T47D (cell line): ENCODE measurements at places on chromosomes 16 and 17.

DNA sequence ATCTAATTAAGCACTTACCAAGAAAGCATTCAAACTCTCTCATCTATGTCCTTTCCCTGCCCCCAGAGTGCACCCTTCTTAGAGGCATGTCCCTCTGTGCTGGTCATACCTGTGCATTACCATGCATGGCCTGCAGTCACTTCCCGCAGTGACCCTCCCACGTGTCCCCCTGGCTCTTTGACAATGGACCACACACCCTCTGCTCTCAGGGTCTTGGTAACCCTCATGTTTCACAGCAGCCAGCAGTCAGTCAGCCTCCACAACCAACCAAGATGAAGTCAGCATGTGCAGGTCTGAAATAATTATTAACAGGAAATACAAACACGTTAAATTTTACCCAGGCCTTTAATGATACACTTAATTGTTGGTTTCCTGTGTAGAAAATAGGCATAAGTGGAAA lies 10.1 kb downstream of the KRT33A start:
- DNase-seq: peak; percentile 36

DNA sequence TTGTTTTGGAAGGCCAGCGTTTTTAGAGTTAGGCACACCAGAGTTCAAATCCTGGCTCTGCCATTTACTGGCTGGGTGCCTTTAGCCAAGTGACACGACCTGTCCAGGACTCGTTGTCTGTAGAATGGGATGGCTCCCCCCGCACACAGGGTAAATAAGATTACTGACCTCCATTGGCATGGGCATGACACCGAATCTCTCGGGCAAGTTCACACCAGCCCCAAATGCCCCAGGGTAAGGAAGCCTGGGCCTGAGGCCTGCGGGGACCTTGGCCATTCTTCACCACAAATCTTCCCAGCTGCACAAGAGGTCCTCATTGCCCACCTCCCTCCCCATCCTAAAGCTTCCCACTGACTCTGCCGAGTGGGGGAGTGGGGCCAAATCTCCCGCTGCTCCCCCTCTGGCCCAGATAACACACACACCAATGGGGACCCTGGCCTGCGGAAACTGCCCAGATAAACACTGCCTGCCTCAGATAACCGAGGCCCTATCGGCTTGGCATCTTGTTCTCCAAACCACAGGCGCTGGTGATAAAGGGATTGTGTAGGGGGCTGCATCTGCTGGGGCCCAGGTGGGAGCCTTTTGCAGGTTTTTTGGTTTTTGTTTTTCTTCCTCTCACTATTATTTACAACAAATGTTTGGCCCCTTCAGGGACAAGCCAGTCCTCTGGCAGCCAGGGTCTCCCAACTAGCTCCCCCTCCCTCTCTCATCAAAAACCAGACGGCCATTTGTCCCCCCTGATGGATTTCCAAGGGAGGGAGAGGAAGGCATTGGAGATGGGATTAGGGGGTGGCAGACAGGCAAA lies 75.0 kb upstream of the LHX1 start:
- DNase-seq: no peak

DNA sequence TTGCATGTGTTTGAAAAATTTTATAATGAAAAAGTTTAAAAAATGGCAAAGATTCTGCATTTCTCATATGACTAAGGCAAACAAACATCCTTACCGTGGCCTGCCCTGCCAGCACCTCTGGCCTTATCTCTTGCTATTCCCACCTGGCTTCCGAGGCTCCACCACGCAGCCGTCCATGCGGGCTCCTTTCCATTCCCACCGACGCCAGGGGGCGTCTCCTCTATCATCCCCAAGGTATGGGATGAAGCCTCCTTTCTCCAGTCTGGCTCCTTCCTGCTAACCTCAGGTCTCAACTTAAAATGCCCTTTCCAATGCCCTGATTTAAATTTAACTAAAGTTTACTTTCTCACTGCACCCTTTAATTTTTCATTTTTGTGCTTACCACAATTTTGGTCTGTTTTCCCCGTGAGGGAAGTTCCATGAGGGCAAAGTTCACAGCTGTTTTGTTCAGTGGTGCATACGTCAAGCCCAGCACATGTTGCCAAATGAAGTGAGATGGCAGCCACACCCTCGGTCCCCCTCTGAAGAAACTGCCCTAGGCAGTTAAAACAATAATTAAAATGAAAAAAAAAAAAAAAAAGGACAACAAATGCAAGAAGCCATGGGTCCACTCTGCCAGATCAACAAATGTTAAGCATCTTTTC lies 13.3 kb upstream of the SDK2 start:
- peak; percentile 72 for DNase-seq

DNA sequence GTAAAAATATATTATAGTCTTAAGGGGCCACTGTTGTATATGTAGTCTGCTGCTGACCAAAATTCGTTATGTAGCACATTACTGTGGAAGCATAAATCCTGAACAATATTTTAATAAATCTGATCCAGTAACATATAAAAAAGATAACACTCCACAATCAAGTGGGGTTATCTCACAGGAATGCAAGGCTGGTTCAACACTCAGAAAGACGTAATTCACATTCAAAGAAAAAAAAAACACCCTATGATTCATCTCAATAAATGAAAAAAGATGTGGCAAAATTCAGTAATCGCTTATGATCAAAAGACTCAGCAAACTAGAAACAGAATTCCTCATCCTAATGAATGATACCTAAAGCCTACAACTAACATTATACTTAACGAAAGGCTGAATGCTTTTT lies 47.8 kb downstream of the CREBBP start:
- no peak for DNase-seq

- peak; percentile 35 for DNase-seq
Measured at GRCh38 chr16:46629331-46630219, 8.4 kb upstream of the SHCBP1 start.

- DNase-seq: no peak
Measured at GRCh38 chr16:19688396-19689024, 29.5 kb downstream of the KNOP1 start.

DNA sequence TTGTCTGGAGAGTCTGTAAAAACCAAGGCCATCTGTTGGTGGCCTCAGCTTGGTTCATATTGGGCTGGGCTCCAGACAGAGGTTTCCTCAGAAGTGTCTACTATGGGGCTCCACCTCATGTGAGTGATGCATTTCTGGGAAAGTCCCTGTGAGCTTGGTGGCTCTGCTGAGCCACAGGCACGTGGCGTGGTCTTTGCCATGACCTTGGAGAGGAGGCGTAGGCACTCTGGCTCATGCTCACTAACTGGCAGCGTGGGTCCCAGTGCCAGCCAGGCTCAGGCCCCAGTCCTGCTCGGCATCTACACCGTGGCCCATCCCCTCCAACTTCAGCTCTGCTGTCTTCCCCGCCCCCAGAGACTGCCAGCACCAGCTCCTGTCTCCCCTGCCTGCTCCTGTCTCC lies 10.7 kb upstream of the SMTNL2 start:
- DNase-seq: no peak

DNA sequence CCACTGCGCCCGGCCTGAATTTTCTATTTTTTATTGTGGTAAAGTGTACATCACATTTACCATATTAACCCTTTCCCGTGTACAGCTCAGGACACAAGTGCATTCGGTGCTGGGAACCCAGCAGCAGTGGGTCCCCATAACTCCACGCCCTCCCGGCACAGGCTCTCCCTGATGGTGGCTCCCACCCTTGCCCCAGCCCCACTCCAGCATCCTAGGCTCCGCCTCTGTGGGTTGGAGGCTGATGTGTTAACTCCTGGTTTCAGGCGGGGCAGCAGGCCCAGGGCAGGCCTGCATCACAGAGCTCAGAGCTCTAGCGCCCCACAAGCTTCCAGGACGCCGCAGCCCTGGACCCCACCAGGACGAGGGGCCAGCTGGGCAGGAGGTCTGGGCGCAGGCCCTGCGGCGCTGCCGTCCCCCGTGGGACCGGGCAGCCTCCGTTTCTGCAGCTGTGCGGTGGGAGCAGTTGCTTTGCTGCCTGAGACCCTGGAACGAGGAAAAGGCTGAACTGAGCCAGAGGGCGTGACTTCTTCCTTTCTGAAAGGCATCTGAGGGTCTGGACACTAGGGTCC lies 19.6 kb downstream of the ZFPM1 start:
- DNase-seq: no peak

DNA sequence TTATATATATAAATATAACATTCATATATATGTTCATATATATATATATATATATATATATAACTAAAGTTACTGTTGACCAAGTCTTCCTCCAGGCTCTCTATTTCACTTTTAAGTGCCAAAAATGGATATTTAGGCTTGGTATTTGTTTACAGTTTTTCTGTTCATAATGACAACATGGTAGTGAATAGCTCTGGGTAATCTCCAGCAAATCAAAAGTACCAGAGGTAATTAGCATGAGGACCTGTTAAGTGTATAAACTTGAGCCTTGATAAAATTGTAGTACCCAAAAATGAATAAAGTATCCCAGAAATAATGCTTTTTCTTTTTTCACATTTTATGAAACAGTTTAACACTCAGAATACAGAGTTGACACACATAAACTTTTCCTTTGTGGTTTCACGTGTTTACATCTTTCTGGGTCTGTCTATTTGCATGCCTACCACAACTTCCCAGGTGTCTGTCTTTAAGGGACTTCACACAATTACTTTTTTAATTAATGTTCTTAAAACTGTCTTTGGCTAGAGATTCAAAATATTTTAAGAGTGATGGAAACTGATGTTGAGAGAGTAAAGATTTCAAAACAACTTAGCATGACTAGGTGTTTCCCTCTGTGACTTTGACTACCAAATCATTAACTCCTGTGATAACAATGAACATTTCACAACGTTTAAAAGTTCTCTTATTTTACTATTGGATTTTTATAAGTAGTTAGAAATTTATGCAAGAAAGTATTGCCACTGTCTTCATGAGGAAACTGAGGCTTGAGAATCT lies 47.9 kb downstream of the RABEP1 start:
- no peak for DNase-seq

DNA sequence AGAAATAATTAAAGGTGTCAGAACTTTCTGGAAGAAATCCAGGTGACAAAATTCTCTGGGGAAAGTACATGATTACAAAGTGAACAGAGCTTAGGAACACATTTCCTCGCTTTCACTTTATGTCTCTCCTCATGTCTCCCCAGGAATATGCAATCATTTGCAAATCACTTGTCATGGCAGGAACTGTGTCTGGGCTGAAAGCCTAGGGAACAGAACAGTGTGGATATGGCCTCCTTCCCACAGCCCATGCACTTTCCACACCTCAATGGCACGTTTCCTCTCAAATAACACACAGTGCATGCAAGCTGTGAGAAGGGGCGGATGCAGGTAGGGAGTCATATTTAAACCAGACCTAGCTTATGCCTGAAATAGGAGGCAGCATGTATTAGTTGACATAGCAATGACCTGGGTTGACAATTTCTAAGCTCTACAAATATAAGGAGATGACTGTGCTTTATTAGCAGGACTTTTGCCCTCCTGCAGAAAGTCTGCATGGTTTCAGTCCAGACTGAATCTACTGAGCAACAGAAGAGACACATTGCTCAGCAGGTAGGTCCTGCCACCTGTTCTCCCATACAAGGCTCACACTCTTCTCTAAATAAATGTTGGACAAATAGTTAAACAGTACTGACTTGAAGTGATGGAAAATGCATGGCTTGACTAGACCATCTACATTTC lies 236.0 kb upstream of the ELAC2 start:
- no peak for DNase-seq

GRCh38 chr16:85990861-85991301 lies 91.9 kb downstream of the IRF8 start:
- no peak for DNase-seq

DNA sequence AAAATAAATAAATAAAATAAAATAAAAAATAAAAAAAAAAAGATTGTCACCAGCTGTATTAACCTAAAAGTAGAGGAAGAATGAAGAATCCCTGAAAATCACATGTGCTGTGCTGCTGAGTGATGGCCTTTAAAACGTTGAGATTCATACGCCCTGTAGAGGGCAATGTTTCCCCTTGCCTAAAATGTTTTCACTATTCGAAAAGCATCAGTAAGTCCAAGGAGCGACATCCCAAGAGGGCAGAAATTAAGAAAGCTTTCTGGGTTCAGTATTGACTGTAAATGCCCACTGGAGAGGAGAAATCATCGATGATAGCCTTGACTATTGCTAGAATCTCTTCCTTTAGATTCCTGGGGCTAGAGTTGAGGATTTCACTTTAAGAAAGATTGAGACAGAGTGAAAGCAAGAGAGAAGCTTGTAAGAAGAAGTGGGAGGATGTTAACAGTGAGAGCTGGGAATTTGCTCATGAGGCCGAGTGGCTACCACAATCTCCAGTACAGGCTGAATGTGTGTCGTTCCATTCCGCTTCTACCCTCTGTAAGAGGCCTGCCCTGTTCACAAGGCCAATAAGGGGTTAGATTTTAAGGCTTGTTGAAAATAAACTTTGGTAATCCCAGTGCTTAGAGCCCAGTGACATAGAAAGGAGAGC lies 170.8 kb upstream of the FAM20A start:
- peak; percentile 28 for DNase-seq

DNA sequence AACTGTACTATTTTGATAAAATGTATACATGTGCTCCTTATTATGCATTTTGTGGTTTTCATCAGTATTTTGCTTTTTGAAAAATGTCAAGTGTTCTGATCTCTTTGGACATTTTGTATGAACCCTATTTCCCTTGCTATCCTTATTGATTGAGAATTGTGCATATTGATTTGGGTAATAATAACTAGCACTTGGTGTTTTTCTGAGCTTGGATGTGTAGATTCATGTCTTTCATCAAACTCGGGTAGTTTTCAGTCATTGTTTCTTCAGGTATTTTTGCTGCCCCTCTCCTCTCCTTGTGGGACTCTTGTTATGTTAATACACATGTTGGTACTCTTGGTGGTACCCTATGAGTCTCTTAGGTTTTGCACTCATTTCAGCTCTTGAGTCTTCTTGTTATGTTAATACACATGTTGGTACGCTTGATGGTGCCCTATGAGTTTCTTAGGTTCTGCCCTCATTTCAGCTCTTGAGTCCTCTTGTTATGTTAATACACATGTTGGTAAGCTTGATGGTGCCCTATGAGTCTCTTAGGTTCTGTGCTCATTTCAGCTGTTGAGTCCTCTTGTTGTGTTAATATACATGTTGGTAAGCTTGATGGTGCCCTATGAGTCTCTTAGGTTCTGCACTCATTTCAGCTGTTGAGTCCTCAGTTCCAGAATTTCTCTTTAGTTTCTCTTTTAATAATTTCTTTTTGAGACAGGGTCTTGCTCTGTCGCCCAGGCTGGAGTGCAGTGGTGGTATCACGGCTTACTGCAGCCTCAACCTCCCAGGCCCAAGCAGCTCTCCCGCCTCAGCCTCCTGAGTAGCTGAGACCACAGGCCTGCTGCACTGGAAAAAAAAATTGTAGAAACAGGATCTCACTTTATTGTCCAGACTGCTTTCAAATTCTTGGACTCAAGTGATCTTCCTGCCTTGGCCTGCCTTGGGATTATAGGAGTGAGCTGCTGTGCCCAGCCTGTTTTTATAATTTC lies 19.3 kb downstream of the ZNF750 start:
- DNase-seq: no peak

- DNase-seq: no peak
Measured at GRCh38 chr17:50364715-50365114, 8.3 kb downstream of the MRPL27 start.

GRCh38 chr17:488993-489757 lies 136.6 kb upstream of the RPH3AL start:
- DNase-seq: no peak

DNA sequence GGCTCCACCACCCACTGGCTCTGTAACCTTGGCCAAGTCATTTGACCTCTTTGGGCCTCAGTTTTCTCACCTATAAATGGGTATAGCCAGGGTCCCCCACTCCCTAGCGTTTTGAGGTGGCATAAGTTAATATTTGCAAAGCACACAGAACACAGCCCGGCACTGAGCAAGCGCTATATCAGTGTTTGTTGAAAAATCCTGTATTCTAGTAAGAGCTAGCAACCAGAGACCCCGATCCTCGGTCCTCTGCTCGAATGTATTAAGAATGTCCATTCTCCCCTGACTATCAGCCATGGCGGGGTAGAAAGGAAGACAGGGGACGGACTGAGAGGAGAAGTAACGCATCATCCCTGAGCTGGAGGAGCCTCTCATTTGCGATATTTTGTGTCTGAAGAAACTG lies 131.2 kb downstream of the IRF8 start:
- DNase-seq: no peak
